ENCODE measurements at places on chromosomes 5 and 9.

GRCh38 chr9:135525241-135526088 is 4.2 kb downstream of the LCN1 start:
- DNase-seq, result no peak

DNA sequence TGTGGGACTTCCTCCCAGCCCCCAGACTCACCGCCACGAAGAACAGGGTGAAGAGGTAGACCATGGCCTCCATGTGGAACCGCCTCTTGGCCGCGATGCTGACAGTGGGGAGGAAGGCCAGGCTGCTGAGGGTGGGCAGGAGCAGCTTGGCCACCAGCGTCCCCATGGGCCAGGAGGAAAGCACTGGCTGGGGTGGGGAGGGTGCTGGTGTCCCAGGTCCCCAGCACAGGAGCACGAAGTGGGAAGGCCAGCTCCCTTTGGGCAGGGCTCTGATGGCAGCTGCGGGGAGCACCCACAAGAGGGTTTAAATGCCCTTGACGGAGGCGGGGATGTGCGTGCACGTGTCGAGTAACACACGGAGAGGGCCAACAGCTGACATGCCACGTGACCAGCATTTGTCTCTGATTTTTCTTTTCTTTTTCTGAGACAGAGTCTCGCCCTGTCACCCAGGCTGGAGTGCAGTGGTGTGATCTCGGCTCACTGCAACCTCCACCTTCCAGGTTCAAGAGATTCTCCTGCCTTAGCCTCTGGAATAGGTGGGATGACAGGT is at the start of gene MYMK:
Gene MYMK, minus strand, starts transcription at position 281 of the 550 bp plus-strand sequence. Its CDS starts 115 bp downstream, at position 166.
- no peak for DNase-seq

DNA sequence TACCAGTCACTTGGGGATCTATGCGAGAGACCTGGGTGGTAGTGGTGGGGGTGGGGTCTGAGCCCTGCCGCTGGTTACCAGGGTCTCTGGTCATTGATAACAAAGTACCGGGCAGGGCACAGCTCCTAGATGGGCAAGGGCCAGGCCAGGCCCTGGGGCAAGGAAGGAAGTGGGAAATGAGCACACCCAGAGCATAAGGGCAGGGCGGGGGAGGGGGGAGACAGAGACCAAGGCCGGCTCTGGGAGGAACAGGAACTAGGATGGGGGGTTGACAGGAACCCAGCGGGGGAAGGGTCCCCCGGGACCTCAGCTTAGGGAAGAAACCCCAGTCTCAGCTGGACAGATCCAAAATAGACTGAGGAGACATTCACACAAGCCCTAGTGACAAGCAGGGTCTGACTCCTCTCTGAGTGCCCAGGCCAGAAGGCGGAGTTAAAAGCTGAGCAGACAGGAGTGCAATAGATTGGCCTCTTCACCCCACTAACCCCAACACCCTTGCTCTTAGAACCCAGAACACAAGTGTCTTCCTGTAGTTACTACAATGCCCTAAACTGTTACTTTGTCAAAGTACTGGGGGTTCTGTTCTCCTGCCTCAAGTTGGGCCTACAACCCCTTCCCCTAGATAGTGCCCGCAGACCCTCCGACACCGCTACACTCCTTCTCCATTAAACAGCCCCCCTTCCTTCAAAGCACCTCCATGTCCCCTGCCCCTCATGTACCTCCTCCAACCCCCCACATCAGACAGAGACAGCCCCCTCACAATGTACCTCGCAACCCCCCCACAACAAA is 628 bp downstream of the ATOSB start:
- DNase-seq, result no peak

- no peak for DNase-seq
Measured at GRCh38 chr9:111622626-111623025, 8.5 kb upstream of the DNAJC25 start.

- DNase-seq, result no peak
Measured at GRCh38 chr5:118468085-118468484, 520.3 kb downstream of the DTWD2 start.

DNA sequence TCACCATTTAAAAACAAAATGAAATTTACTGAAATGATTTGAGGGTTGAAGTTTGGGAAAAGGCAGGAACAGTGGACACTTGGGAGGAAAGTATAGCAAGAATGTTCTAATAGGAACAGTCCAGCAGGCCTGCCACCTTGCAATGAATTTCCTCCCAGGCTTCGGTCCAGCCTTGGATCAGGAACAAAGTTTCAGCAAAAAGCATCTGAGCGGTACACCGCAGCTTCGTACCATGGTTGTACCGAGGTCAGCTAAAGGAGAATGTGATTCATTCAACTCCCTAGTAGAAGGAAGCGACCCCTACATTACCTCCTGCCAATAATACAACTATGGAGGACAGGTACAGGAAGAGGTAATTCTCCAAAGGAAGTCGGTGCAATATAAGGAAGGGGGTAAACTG is 111.4 kb downstream of the ENC1 start:
- no peak for DNase-seq

GRCh38 chr5:17216176-17216973 is 1.1 kb upstream of the BASP1 start:
- no peak for DNase-seq
